ENCODE measurements at places on chromosomes 2 and 18.
A peak's percentile ranks its signal among the peaks of the same experiment; 100 is the strongest.

DNA sequence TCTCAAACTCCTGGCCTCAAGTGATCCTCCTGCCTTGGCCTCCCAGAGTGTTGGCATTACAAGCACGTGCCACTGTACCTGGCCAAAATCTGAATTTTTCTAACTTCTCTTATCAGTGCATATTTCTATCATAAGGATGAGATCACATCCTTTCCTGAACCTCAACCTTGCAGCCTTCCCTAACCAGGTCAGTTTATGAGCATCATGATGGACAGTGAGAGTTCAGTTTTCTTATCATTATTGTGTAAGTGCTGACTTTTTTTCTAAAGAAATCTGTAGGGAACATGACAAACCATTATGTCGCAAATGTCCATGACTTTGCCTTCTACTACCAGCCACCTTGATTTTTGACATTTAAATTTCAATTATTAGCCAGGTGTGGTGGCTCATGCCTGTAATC lies 31.5 kb downstream of the MRPL33 start:
- DNase-seq = no peak

GRCh38 chr18:58556331-58557007 lies 72.4 kb downstream of the ALPK2 start:
- DNase-seq = no peak

GRCh38 chr2:166060191-166060590 lies 67.6 kb downstream of the SCN1A start:
- peak; percentile 11 for DNase-seq

DNA sequence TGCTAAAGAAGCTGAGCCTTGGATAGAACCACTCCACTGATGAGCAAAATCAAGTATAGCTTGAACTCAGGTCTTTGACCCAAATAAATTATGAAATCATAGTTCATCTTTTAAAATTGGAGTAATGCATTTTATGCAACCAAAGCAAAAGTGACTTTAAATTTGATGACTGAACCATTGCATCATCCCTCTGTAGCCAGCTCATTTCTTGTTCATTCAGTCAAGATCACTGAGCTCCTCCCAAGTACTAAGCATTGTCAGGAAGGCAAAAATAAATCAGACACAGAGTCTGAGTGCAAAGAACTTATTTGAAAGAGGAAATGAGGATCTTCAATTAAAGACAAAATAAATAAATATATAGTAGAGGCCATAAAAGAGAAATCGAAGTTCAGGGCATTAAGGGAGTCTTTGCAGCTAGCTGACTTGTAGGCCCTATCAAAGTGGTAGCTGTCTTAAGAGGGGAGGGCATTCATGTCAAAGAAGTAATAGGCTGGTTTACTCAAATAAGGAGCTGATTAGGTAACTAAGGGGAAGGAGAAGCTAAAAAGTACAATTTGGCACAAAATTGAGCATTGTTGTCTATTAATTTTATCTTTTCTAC lies 411.8 kb downstream of the MTX2 start:
- peak; percentile 16 for DNase-seq

- no peak for DNase-seq
These were observed 67.0 kb downstream of the LBH start for GRCh38 chr2:30298302-30298701.

DNA sequence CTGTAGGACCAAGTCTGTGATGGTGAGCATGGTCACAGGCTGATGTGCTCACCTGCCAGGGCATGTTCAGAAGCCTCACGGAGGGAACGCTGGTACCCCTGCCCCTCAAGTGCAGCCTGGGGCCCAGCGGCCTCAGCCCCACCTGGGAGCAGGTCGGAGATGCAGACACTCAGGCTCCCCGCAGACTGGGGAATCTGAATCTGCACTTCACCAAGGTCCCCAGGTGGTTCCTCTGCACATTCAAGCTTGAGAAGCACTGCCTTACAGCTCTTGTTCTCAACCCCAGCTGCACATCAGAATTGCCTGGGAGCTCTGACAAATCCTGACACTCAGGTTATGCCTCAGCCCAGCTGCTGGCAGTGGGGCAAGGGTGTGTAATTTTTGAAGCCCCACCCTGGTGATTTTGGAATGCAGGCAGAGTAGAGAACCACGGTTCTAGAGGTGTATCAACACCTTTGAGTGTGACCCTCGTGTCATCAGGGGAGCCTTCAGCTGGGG lies 54.8 kb downstream of the CRACDL start:
- no peak for DNase-seq

GRCh38 chr18:55579501-55580270 lies 8.3 kb downstream of the TCF4 start:
- no peak for DNase-seq

DNA sequence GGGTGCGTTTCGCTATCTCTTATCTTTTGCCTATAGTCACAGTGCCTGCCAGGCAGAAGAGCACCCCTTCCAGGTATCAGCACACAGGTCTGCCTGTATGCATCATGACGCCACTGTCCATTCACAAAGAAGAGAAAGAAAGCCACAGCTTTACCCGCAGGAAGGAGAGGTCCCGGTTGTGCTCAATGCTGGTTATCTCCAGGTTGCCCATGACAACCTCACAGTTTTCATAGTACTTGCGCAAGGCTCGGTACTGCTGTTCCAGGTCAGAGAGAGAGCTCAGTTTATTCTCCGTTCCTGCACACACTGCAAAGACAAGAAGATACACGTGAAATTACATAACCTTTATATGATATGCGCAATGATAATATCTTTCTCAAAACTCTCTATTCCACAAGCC lies 414.0 kb downstream of the ERBB4 start:
- DNase-seq = no peak

DNA sequence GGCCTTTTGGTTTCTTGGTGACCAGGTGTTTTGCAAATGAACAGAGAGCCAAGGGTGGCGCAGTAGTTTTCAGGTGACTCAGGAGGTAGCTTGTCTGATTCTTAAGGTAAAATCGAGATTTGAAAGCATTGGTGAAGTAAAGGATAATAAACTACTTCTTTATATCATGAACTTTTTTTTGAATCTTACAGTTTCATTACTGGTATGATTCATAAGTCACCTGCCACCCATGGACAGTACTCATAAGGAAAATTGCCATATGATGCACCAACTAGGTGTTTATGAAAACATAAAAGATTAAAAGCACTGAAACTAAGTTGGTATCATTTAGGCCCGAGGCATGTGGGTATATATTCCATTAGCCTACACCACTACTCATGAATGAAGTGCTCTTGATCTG lies 84.1 kb upstream of the MGAT5 start:
- DNase-seq = no peak

DNA sequence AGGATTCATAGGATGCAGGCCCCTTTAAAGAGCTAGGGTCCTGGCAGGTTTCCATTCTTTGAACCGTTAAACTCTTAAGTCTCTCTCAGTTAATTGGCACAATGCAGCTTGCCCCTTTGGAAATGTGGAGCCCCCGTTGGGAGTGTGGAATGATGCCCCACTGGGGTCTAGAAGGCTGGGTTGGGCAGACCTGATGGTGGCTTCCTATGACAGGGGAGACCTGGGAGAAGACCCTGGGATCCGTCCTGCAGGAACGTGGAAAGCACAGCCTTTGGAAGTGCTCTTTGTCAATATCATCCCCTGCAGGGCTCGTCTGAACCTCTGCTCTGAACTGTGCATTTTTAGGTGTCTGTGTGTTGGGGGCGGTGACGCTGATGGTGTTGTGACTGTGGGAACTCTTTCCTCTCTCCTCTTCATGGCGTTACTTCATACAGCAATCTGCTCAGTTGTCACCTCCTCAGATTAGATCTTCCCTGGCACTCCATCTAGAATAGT lies 190.6 kb downstream of the MYCN start:
- DNase-seq = no peak

- DNase-seq = no peak
These were observed 22.0 kb downstream of the FAM98A start for GRCh38 chr2:33577084-33577483.

DNA sequence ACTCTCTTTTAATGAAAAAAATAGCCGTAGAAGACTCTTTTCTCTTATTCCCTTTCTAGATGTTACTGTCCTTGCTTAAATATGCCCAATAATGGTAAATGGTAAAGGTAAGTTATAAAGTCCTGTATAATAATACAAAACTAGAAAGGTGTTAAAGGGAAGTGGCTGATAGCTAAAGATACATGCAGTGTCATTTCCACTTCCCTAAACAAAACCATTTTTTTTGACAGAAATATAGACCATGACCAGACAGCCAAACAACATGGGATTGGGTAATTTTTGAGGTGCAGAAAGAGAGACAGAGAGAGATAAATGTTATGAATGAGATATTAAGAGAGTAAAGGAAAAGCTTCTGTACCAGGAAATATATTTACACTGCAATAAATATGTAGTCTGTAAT lies 731.7 kb upstream of the REG3G start:
- no peak for DNase-seq

- peak; percentile 23 for DNase-seq
These were observed 54.0 kb upstream of the GPR75 start for GRCh38 chr2:53913721-53914120.

DNA sequence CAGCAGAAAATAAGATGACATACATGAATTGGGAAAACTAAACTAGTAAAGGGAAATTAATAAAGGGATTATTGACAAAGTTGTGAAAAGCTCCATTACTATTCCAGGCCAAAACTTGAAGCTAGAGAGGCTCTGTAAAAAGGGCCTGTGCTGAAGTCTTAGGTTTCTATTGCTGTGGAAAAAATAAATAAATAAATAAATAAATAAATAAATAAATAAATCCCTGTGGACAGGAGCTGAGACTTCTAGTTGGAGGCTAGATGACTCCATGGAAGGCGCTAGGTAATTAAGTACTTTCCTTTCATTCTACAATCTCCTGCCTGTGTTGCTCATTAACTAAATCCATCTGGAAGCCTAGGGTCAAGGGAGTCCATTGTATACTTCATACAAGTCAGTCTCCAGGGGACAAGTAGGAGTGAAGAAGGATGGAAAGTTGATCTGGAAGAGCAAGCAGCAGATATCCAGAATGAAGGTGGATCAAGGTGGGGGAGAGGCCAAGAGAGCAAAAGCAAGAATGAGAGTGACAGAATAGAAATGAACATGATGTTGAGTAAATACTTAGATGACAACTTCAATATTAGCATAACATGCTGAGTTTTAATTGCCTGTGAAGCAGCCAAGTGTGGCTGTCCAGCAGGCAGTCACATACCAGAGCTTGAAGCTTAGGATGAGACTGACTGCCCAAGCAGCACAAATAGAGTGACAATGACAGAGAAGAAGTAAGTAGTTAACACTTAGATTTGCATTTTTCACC lies 26.2 kb upstream of the CCNT2 start:
- DNase-seq = no peak

DNA sequence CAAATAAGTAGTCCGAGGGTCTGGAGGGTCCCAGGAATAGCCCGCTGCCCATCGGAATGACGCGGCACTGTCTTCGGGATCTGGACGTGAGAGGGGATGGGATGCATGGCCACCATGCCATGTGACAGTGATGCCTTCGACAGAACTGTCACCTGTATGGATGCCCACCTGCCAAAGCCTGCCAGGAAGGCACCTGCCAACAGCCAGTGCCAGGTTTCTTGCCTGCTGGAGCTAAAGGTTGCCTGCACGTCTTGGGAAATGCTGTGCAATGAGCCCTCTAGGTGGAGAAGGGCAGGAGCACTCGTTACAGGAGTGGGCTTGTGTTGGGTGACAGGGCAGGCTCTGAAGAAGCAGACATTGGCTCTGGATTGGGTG lies 20.5 kb downstream of the GPR35 start:
- DNase-seq = no peak

GRCh38 chr18:76451396-76452331 lies 43.4 kb downstream of the ZNF516 start:
- DNase-seq = no peak

DNA sequence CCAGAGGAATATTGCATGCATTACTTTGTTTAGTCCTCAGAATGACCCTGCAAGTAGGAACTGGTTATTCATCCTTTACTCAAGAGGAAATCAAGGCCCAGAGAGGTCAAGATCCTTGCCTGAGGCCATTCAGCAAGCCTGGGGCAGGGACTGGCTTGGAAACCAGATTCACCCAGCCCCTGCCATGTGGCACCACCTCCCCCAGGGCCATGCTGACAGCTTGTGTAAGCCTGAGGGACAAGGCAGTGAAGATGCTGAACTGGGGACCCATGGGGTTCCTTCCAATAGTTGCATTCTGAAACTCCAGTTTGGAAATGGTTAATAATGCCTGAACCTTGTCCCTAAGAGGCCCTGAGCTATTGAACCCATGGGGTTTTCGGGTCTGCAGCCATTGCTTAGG lies 24.2 kb downstream of the TCF7L1 start:
- no peak for DNase-seq

Measured in AG09309 (cell line).